ENCODE measurements at places on chromosomes 4 and X.

GRCh38 chr4:185562531-185562930, 27.2 kb upstream of the PDLIM3 start:
- no peak for DNase-seq

DNA sequence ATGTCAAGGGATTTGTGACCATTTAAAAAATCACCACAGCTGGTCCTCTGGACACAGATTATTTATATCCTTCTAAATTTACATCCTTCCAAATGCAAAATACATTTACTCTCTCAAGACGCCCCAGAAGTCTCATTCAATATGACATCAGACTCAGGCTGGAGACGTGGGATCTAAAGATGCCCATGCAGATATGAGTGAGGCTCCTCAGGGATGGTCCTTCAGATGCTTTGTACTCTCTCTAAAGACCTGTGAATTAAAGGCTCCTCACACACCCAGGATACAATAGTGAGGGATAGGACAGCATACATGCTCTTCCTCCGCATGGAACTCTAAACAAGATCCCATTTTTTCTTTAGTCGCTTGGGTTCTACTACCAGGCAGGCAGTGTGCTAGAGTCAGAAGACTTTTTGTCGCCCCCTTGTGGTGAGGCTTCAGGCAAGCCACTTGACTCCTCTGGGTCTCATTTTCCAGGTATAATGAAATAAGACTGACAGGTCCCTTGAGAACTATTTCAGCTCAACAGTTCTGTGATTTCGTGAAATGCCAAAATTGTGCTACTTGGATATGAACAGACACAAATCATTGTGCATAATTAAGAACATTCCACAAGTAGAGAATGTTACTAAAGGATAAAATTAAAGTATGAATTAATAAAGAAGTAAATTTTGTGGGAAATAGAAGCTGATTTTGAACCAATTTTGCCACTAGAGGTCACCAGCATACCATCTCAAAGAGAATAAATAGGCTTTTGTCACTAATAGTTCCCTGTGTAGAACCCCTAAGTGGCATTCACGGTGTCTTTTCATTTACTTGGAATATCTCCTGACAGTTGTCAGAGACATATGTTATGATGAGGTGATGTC, 13.7 kb upstream of the SCOC start:
- peak; percentile 83 for DNase-seq

DNA sequence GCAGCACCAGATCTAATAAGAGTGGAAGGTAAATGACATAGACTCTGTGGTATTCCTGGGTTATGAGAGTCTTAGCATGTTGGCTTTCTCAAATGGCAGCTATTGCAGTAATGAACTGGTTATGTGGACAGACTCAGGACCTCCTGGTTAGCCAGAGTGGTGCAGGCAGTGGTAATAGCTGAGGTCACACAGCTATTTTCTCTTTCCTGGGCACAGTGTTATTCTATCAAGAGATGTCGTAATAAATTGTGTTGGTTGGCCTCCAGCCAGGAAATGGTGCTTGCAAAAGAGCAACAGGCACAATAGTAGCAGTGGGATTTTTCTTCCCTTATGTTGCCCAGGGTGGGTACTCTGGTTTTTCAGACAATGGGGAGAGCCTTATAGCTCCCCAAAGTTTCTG, 279.2 kb upstream of the FGF16 start:
- peak; percentile 33 for DNase-seq

DNA sequence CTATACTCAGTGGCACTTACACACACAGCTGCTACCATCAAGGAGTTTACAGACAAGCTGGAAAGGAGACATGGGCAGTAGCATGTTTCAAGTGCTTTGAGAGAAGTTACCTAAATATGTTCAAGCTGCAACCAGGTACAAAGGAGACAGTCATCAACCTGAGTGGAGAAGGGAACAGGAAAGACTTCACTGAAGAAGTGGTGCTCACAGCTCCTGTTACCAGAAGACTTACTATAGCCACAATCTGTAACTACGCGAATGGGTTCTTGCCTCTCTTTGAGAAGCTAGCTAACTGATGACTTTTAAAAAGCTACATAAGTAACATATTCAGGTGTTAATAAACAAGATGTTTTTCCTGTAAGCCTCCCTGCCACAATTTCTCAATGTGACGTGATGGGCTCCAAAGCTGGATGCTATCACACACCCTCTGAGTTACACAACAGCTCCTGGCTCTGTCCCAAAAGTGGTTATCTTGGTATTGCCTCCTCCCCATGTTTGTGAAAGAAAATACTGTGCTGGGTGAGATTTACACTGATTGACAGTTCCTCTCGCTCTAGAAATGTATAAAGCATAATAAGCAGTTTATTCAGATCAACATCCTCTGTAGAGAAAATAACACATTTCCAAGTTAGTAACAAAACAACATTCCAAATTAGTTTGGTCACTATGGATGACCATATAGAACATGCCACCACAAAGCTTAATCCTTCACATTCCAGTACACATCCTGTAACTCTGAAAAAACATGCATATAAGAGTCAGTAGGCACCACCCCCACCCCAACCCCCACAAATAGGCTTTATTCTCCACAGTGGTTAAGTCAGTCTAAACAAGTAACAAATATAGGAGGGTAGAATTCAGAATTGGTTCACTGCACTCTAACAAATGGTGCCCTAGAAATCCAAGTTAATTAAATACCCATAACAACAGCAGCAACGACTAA, 81.8 kb downstream of the FRYL start:
- peak; percentile 90 for DNase-seq

- DNase-seq = no peak
These were observed 33.2 kb upstream of the TBC1D14 start for GRCh38 chr4:6876440-6876839.

GRCh38 chr4:124867536-124867935, 155.0 kb upstream of the ANKRD50 start:
- no peak for DNase-seq

DNA sequence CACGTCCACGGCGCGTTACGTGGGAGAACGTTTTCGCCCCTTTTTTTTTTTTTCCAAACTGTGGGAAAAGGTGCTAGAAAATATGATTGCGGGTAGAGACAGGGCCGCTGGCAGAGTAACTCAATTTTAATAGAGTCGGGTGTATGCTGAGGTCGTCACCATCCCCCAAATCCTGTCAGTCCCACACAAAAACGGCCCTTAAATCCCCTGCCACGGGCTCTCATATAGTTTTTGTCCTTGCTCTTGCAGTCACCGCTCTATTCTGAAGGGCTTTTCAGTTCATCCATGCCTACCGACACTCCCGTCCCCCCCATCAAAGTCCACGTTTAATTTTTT, 796 bp upstream of the MED14 start:
- no peak for DNase-seq

DNA sequence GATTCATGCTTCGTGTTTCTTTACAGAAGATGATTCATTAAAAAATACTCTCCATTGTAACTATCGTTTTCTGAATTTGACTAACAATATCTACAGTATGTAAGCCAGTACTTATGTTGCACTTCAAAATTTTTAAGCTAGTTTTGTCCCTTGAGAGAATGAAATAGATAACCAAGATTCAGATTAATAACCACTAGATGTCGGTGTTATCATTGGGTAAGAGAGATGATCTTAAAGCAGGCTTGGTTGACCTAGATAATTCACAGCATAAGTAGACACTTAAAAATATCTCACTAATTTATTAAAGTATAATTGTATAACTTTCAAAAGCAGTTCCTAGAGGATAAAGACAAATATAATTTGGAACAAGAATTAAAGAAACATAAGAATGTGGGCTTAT, 430.9 kb downstream of the C4orf33 start:
- DNase-seq = no peak

GRCh38 chr4:144906181-144906925, 191.6 kb downstream of the ANAPC10 start:
- no peak for DNase-seq

DNA sequence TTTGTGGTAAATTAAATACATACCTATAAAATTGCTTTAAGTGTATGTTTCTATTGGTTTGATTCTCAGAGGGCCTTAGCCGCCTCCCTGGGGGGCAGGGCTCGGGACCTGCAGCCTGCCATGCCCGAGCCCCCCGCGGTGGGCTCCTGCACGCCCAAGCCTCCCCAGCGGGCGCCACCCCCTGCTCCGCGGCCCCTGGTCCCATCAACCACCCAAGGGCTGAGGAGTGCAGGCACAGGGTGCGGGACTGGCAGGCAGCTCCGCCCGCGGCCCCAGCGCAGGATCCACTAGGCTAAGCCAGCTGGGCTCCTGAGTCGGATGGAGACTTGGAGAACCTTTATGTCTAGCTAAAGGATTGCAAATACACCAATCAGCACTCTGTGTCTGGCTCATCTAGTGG, 108.3 kb upstream of the INPP4B start:
- no peak for DNase-seq

GRCh38 chrX:39609941-39610340, 487.8 kb downstream of the BCOR start:
- no peak for DNase-seq

GRCh38 chr4:21596521-21596920, 352.1 kb downstream of the KCNIP4 start:
- no peak for DNase-seq

- no peak for DNase-seq
These were observed 39.6 kb downstream of the DKK2 start for GRCh38 chr4:106996490-106996889.

- no peak for DNase-seq
These were observed 50.8 kb upstream of the HOPX start for GRCh38 chr4:56731857-56732256.

- no peak for DNase-seq
These were observed 9.0 kb downstream of the CRMP1 start for GRCh38 chr4:5883916-5884315.

- DNase-seq = no peak
These were observed 6.0 kb upstream of the VGLL1 start for GRCh38 chrX:136525738-136526606.

GRCh38 chr4:17336524-17336961, 175.3 kb downstream of the QDPR start:
- DNase-seq = peak; percentile 64

DNA sequence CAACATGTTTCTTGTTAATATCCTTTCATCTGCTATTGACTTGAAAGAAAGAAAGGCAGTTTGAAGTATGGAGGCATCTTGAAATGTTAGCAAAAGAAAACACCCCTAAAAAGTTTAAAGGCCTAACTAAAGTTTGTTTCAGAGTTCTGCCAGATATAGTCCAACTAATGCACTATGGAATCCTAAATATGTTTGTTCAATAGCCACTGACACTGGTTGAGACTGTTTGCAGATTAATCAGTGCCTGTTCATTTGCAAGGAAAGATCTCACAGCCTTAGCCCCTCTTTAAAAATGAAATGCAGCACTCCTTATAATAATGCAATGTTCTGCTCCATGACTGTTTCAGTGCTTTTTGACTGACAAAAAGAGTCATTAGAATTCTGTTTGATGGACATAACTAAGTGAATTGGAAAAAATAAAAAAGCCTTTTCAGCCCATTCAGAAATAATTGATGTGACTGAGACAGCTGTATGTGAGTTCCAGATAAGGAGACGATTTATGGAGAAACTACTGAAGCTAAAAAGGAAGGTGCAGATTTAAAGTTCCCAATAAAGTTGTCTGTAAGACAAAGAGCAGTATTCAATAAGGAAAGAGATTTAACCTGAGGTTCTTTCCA, 192.0 kb downstream of the PCDH7 start:
- no peak for DNase-seq

DNA sequence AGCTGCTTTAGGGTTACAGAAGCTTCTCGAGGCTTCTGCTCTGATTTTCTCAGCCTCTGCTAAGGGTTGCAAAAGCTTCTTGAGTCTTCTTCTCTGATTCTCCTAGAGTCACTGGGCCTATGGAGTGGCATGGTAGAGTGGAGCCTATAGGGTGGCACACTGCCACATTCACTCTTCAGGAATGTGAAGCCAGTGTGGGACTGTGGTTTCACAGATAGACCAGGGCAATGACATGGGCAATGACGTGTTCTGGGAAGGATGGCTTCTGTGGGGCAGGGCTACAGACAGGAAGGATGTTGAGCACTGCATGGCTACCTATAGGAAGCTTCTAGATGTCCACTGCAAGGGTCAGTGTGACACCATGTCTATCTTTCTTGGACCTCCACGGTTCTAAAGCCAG, 11.0 kb upstream of the MAMLD1 start:
- DNase-seq = no peak

DNA sequence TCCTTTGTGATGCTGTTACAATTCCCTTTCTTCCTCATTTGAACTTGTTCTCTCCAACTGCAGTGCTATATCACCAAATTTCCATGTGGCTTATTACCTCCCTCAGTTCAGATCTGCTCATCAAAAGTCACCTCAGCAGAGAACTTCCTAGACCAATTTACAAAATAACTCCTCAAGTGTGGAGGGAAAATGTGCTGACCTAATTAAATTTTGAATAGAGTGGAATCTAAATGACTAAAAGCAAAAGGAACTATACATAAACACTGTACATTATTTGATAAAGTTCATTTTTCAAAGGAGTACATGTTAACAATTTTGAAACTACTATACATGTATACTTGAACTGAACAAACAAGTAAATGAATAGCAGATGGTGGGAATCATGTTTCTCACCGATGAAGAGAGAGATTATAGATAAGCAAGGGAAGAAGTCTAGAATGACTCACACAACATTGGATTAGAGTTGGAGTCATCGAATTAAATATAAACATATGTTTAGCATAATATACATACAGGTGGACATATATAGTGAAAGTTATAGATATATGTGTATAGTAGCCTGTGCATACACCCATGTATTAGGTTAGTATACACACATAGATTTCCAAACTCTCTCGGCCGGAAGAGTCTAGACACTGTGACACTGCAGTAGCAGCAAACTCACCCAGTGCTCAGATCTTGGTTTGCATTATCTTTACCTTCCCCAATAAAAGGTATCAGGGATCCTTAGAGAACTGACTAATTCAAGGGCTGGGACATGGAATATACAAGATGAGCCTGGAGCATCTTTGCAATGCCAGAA, 318.7 kb downstream of the PCDH18 start:
- DNase-seq = no peak

- no peak for DNase-seq
These were observed 1.9 kb downstream of the TRO start for GRCh38 chrX:54922547-54922946.

DNA sequence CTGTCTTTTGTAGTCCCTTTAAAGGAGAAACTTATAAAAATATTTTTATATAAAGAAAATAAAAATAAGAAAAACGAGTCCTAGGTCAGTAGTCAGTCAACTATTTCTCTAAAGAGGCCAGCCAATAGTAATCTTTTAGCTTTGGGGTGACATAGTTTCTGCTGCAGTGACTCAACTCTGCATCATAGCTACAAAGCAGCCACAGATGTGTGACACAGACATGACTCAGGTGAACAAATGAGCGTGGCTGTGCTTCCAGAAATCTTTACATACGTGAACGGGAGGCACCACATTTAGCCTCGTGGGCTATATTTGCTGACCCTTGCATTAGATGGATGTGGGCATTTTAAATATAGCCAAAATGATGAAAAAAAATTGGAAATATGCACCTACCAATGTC, 1862.5 kb upstream of the TENM3 start:
- no peak for DNase-seq

GRCh38 chrX:146056511-146057081, 239.0 kb downstream of the SLITRK2 start:
- no peak for DNase-seq

- DNase-seq = no peak
These were observed 28.8 kb downstream of the ATXN3L start for GRCh38 chrX:13290891-13291614.

Data from right lobe of liver (tissue), 6 donors.